Liver (tissue), 10 donors: ENCODE measurements at places on chromosomes 5 and 9. TPM values are rescaled to one million over a fixed set of nuclear protein-coding genes. Genes with fewer than 3 reads are reported as not detected.

- DNase-seq: no peak
Observed at GRCh38 chr9:121584421-121584820, 67.0 kb upstream of the DAB2IP start.

- DNase-seq: no peak
Observed at GRCh38 chr9:32350682-32351081, 33.8 kb upstream of the ACO1 start.

The RNF183 gene
- total RNA-seq: not detected

The NTMT1 gene
- total RNA-seq: 13.1 TPM

The CNOT6 gene
- total RNA-seq: 5.7 TPM

- no peak for DNase-seq
Observed at GRCh38 chr5:124801551-124801950, 55.1 kb upstream of the ZNF608 start.

The PPP1R26 gene
- 9.5 TPM for total RNA-seq

DNA sequence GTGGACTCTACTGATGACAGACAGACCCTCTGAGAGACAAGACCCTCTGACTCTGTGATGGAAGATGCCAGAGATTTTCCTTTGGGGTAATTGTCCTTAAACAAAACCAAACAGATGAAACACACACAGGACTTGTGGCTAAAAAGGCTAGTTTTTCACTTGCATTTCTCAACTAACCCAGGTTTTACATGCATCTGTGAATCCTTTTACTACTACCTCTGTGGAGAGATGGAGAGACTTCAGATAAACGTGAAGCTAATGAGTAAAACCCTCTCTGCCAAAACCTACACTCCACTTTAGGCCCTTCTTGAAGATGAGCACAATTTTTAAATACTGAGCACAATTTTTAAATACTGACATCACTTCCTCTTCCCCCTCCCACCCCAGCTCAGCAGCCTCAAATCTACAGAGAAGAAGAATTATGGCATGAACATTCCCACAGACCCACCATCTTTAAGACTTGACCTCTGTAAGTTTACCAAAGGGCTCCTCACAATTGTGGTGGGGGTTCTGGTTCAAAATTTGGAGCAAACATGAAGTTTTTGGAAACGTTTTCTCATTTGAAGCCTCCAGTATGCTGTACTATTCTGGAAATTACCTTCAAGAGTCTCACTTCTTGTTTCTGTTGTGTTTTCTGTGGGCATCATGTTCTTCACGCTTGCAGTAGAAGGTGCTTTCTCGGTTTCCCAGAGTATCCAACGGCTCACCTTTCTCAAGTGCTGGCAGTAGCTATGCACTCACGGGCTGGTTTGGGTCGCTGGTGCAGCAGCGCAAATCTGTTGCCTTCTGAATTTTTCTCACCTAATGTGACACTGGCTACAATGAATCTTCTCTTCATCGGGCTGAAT lies 42.7 kb downstream of the ACER2 start:
- no peak for DNase-seq
